ENCODE measurements at places on chromosomes 5 and 9.

DNA sequence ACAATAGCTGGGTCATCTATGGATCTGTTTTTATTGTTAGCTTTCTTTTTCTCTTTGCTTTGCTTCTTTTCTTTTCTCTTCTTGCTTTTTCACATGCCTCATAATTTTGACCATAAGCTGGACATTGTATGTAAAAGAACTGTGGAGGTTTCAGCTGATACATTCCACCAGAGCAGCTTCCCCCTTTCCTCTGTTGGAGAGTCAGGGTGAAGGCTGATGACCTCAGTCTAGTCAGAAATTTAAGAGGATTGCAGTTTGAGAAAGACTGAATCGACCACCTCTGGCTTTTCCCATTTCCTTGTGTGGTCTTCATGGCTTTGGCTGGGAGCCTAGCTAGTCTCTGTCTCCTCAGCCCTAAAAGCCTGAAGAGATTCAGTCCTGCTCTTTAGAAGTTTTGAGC is 42.0 kb downstream of the KCNIP1 start:
- DNase-seq, result no peak

GRCh38 chr5:115360046-115360685 is 63.7 kb upstream of the CCDC112 start:
- DNase-seq, result no peak

GRCh38 chr5:74241751-74242140 is 398.8 kb downstream of the ENC1 start:
- DNase-seq, result no peak

GRCh38 chr9:70552561-70552960 is 138.1 kb upstream of the KLF9 start:
- no peak for DNase-seq

- no peak for DNase-seq
Observed at GRCh38 chr5:154542581-154542980, 64.6 kb upstream of the HAND1 start.

GRCh38 chr5:60162441-60162840 is 268.9 kb upstream of the PDE4D start:
- no peak for DNase-seq

GRCh38 chr9:127122176-127123063 is at the start of gene ANGPTL2:
ANGPTL2 (minus strand) TSS chr9:127122635; CDS start chr9:127108731, 13,904 bp downstream.
- DNase-seq, result peak; percentile 97

GRCh38 chr9:6382681-6383080 is 30.3 kb upstream of the UHRF2 start:
- no peak for DNase-seq

DNA sequence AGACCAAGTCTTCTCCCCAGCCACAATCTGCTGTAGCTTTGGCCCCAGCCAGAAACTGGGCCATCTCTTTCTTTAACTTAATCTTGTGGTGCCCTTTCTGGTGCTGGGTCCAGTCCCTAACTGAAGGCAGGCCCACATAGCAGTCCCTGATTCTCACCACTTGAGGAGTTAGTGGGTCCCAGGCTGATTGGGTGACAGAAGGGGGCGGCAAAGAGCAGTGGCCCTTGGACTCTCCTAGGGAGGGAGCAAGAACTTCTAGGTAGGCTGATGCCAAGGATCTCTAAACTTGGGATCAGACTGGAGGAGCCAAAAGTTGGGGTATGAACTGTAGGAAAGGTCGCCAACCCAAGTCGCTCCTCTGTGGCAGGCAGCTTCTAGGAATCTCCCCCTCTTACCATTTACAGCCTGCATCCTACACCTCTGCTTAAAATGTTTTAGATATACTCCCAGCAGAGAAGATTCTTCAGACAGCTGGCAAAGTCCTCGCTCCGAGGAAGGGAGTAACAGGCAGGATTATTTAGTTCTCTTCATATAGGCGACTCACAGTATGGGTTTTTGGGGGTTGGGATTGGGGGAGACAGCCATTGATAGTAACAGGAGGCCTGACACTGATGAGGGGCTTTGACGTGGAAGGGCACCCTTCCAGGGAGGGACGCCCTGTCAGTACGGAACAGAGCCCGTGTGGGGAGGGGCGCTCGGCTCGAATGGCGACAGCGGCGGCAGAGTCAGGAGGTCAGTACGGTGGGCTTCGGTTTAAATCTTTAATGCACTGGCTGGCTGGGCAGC is 2.0 kb upstream of the CCL27 start:
- peak; percentile 70 for DNase-seq

DNA sequence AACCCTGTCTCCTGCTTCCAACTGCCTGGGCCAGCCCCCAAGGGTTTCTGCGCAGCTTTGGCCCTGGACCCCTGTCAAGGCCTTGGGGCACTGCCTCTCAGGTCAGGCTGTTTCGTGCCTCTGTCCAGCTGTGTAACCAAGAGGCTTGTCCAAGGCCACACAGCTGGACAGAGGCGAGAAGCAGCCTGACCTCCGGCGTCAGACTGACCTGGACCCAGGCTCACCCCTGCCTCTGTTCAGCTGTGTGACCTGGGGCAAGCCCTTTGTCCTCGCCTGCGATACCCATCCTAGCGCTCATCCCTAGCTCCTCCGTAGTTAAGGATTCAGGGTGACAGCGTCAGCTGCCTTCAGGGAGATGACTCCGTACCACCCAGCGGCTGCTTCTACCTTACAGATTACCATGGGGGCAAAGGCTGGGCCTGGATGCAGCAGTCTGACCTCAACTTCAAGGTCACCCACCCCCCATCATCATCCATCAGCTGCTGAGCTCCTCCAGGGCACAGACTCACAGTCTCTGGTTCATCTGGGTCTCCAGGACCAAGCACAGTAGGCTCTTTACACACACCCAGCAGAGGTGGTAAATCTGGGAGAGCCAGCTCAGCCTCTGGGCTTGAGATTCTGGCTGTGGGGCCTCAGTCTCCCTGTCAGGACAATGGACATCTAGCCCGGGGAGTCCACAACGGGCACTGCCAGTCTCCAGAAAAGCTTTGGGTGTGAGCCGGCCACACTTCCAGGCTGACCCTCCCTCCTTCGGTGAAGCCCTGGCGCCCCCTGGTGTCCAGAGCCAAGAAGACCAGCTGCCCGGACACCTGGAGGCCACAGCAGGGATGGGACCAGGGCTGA is 7.9 kb downstream of the AK1 start:
- peak; percentile 48 for DNase-seq

DNA sequence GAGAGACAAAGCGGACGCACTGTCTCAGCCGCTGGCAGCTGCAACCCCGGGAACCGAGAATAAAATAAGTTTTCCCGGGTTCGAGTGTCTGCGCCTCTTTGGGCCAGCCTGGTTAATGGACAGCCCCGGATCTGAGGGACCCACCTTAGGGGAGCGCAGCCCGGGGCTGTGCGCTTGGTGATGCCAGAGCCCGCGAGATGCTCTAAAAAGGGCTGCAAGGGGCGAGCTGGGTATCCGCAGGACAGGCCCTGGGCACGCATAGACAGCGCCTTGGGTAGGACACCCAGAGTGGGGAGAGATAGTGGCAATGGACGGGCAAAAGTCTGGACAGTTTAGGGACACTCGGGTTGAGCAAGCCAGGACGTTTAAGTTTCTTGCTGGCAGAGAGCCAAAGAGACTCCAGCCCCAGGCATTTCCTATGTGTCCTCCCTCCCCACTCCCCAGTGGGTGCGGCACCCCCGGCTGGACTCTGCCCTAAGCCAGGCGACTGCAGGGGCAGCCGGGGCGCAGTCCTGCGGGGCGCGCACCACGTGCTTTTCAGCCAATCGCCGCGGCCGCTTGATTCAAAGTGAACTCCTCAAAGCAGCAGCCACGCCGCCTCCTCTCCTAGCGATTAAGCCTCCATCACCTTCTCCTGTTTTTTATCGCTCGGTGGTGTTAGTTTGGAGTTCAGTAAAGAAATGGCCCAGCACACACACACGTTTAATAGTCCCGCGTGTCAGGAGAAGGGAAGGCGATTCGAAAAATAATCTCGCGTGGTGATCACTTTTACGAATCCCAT is 616 bp upstream of the ENC1 start:
- DNase-seq, result peak; percentile 70

DNA sequence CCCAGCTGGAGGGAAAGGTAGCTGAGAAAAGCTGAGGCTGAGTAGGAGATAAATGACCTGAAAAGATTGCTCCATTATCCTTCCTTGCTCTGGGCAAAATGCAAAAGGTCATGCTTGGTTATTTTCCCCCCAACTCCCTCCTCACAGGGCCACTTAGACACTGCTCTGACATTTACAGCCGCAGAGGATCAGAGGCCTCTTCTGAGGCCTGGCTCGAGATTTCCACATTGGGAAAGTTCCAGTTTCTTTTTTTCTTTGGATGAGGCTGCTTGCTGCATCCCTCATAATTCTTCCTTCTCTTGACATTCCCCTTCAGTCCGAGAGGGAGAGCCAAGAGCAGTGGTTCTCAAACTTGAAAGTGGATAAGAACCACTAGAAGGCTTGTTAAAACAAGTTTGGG is 60.1 kb upstream of the HSPA9 start:
- no peak for DNase-seq

- peak; percentile 53 for DNase-seq
Observed at GRCh38 chr5:131634666-131634995, 398 bp downstream of the RAPGEF6 start.

DNA sequence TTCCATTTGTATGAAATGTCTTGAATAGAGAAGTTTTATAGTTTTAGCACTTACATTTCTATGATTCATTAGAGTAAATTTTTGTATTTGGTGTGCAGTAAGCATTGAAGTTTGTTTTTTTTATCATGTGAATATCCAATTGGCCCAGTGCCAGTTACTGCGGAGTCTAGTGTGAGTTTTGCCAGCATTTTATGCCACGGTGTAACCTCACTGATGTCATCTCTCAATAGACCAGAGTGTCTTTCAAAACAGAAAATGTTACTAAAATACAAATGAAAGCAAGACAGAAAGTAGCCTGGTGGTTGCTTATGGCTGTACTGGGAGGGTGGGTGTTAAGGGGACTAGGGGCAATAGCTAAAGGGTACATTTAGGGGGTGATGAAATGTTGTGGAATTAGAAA is 62.8 kb downstream of the IPPK start:
- DNase-seq, result no peak
